Effector memory CD8-positive, alpha-beta T cell (primary cell): ENCODE measurements at places on chromosomes 5 and 9.

- no peak for DNase-seq
These were observed 37.3 kb upstream of the CTNND2 start for GRCh38 chr5:11941566-11941965.

GRCh38 chr9:134205672-134206310, 41.4 kb upstream of the RNU6ATAC start:
- DNase-seq, result no peak

DNA sequence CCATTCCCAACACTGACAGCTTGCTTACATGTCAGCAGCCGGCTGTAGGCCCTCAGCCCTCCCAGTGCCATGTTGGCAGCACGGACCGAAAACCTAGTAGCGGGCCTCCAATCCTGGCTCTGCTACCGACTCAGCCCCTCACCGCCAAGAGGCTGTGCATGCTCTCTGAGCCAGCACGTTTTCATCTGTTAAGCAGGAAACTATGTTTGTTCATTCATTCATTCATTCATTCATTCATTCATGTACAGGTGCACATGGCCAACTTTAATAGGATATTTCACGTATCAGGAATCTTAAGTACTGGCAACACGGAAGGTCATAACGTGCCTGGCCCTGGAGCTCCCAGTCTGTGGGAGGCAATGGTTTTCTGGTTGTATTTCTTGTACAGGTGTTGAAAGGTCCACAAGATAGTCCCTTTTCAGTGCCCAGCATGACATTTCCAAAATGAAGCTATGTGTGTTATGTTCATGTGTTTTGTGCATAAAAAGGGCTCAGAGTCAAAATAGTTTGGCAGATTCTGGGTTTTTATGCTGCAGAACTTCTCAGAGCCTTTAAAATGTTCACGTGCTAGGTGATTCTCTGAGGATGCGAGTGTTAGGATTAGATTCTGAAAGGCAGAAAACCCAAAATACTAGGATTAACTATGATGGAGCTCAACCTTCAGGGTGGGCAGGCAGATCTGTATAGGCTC, 17.7 kb downstream of the SUSD3 start:
- DNase-seq, result no peak

DNA sequence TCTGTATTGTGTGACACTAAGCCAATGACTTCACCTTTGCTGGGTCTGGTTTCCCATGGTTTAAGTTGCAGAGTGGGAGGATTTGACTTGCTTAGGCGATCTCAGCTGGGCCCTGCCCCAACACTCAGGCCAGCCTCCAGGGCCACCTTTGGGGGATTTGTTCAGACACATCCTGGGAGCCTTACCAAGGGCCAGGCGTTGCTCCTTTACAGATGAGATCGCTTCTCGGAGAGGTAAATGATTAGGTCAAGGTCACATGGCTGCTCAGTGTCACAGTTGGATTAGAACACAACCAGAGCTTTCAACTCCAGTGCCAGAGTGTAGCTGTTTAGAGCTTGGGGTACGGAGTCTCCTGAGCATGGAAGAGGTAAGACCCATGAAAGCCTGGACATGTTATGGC, 57.5 kb downstream of the COL27A1 start:
- no peak for DNase-seq

DNA sequence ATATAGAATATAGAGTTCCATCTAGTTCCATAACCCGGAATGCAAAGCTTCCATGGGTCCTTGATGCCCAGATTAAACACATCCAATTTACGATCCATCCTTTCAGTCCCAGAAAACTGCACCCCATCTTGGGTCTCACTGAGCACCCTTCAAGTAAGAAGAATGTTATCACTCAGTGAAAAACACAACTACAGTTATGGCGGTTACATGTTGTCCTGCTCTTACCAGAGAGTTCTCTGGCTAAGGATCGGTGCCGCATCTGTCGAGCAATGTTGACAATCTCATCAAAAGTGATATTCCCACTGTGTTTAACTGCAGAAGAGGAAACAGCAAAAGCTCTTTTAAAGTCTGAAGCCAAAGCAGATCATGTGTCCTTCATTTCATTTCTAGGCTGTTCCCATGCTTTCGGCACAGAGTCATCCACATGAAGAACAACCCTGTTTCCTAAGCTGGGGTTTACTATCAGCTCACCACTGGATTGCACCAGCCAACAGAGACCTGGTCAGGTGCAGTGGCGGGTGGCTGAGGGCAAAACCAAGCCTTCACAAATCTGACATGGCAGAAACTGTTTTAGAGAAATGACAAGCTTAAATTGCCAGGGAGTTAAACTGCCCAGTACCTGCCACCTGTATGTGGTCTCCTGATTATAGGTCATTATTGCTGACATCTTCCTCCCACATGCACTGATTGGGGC, 2.9 kb downstream of the RPL12 start:
- DNase-seq, result no peak

- no peak for DNase-seq
These were observed 27.7 kb downstream of the CAMK4 start for GRCh38 chr5:111251921-111252320.

GRCh38 chr9:126532019-126532462, 81.7 kb upstream of the LMX1B start:
- DNase-seq, result no peak
